Gastroesophageal sphincter (tissue), 4 donors: ENCODE measurements at places on chromosomes 4 and X. TPM values are rescaled to one million over a fixed set of nuclear protein-coding genes. Genes with fewer than 3 reads are reported as not detected.
A peak's percentile ranks its signal among the peaks of the same experiment; 100 is the strongest.

DNA sequence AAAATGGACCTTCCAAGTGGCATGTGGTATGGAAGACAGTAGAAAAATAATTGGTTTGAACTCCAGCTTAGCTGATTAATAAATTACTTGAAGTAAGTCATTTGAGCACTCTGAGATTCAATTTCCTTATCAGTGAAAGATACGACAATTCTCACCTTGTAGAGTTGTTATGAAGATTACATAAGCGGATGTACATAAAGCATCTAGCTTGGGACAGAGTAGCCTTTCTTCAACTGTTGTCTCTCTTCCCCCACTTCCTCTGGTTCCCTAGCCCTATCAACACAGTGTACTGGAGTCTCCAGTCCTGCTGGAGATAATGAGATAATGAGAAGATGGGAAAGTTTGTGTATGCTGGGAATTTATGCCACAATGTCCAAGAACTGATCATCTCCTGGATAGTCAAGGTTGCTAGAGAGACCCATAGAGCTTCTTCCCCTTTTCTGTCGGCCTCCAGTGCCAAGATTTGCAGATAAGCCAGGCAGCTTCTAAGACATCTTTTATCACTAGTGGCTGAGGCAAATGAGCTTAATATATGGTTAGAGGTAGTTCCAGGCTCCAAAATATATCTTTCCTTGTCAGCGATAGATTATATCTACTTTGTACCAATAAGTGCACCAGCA is 33.9 kb downstream of the VSIG4 start:
- no peak for ATAC-seq

- peak; percentile 34 for ATAC-seq
Observed at GRCh38 chrX:130082244-130083106, 27.8 kb downstream of the ELF4 start.

- no peak for ATAC-seq
Observed at GRCh38 chr4:10108818-10109783, 7.5 kb downstream of the WDR1 start.

DNA sequence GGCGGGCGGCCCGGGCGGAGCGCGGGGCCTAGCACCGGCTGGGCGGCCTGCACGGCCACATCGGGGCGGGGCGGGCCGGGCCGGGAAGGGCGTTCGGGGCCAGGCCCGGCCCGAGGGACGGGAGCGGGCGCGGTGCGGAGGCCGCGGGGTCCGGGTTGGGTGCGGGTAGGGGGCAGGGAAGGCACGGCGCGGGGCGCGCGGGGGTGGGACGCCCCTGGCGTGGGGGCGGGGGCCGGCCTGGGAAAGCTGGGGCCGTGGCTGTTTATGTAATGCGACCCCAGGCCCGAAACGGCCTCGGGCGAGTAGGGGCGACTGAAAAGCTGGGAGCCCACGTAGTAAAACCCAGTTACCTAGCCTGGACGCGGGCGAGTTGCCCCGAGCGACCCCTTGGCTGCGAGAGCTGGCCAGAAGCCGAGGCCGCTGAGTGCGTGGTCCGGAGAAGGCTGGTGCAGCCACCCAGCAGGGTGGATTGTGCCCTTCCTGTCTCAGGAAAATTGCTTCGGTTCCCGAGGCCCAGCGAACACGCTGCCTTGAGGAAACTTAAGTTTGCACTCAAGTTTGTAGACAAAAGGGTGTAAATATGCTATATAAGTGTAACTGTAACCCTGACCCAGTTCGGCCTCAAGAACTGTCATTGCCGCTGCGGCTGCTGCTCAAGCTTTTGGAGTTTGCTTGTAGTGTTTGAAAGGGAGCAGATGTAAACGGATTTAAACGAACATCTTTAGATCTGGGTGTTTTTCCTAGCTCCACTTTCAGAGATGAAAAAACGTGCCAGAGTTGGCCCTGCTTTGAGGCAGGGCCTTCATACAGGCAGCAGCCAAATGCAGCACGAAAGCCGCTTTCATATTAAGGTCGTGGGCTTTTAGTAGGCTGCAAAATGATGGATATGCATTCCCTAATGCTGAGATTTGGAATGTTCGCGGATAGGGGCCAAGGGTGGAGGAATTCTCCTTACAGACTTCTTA is 674 bp downstream of the SEC24B start:
- peak; percentile 75 for ATAC-seq

GRCh38 chr4:98093662-98094061 is 49.6 kb downstream of the STPG2 start:
- no peak for ATAC-seq

- ATAC-seq = no peak
Observed at GRCh38 chr4:60241866-60242265, 958.3 kb upstream of the ADGRL3 start.

- ATAC-seq = no peak
Observed at GRCh38 chr4:111847296-111848008, 297.8 kb upstream of the FAM241A start.

- ATAC-seq = no peak
Observed at GRCh38 chr4:74996996-74997395, 64.1 kb downstream of the PARM1 start.

GRCh38 chrX:27251369-27251768 is 211.8 kb downstream of the PPP4R3C start:
- no peak for ATAC-seq

- ATAC-seq = no peak
Observed at GRCh38 chr4:125517831-125518230, 203.1 kb downstream of the FAT4 start.

GRCh38 chr4:53559021-53559620 is 32.2 kb downstream of the LNX1 start:
- no peak for ATAC-seq

- no peak for ATAC-seq
Observed at GRCh38 chr4:138216272-138216867, 25.8 kb downstream of the SLC7A11 start.

- no peak for ATAC-seq
Observed at GRCh38 chr4:8164687-8165086, 6.1 kb upstream of the ABLIM2 start.

DNA sequence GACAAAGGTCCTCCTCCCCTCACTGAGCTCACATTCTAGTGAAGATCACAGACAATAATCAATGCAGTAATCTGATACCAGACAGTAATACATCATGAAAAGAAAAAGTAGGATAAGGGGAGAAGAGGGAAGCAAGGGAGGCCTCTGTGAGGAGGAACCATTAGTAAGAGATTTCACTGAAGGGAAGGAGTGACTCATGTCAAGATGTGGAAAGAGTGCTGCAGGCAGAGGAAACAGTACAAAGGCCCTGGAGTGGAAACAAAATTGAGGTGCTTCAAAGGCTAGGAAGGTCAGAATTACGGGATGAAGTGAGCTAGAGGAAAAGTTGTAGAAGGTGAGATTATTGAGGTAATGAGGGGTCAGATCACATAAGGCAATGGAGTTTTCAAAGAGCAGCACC is 38.1 kb downstream of the LAMTOR3 start:
- peak; percentile 66 for ATAC-seq

- ATAC-seq = no peak
Observed at GRCh38 chrX:115214151-115214550, 19.7 kb downstream of the LRCH2 start.

DNA sequence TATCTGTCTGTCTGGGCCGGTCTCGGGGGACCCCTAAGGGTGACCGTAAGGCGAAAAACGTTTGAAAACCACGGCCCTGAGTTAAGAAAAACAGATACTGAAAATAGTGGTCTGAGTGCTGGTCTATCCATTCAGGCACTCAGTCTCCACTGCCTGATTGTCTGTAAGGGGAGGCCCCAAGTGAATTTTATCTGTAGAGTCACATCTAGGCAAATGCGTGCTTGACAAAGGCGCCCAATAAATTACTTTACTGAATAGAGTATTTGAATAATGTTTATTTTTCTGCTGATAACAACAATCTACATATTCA is 465 bp downstream of the HNRNPH2 start:
- peak; percentile 1 for ATAC-seq

- ATAC-seq = no peak
Observed at GRCh38 chrX:151505796-151506195, 57.7 kb upstream of the PASD1 start.

DNA sequence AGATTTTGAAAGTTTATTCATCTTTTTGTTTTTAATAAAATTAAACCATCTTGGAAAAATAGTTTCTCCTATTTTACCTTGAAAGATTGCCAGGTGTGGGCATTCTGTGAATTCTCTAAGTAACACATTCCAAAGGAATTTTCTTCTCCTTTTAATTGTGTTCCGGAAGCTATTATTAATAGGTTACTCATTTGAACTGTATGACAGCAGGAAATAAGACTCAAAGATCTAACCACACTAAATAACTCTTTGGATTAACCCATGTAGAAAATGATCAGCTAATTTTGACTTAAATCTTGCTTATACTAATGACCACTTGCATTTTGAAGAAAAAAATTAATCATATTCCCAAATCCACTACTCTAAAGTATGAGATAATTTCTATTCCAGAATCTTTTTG is 17.6 kb upstream of the CCNI start:
- no peak for ATAC-seq

- ATAC-seq = peak; percentile 78
Observed at GRCh38 chr4:57424232-57424897, 314.2 kb upstream of the IGFBP7 start.

- no peak for ATAC-seq
Observed at GRCh38 chrX:150940844-150941495, 42.2 kb upstream of the HMGB3 start.

GRCh38 chrX:151516538-151517187 is 46.8 kb upstream of the PASD1 start:
- no peak for ATAC-seq

GRCh38 chrX:46812445-46812844 is 24.4 kb upstream of the RP2 start:
- no peak for ATAC-seq

GRCh38 chr4:3720466-3720865 is 45.7 kb upstream of the ADRA2C start:
- no peak for ATAC-seq

DNA sequence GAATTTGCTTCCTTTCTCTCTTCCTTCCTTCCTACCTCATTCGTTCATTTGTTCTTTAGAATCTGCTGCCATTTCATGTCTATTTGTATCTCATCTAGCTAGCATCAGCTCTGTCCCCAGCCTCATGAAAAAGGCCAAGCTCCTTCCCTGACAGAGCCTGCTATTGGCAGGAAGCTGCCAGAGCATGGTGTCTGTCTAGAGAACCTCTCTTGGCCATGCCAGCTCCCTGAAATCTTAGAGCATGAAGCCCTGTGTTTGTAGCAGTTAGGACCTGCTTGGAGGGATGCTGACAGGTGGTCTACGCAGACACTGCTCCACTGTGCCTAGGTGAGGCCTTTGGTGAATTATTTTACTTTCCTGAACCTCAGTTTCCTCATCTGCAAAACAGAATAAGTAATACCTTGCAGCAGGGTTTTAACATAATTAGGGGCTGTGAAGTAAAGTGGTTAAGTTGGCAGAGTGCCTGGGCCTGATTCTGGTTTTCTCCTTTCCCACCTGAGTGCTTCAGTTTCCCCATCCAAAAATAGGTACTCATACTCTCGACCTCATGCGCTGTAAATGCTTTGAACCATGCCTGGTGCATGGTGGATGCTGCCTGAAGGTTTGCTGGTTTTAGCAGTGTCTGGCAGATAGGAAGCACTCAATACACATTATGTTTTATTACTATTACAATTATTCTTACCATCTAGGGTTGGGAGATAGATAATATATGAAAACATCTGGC is 4.7 kb downstream of the PTTG2 start:
- ATAC-seq = no peak

DNA sequence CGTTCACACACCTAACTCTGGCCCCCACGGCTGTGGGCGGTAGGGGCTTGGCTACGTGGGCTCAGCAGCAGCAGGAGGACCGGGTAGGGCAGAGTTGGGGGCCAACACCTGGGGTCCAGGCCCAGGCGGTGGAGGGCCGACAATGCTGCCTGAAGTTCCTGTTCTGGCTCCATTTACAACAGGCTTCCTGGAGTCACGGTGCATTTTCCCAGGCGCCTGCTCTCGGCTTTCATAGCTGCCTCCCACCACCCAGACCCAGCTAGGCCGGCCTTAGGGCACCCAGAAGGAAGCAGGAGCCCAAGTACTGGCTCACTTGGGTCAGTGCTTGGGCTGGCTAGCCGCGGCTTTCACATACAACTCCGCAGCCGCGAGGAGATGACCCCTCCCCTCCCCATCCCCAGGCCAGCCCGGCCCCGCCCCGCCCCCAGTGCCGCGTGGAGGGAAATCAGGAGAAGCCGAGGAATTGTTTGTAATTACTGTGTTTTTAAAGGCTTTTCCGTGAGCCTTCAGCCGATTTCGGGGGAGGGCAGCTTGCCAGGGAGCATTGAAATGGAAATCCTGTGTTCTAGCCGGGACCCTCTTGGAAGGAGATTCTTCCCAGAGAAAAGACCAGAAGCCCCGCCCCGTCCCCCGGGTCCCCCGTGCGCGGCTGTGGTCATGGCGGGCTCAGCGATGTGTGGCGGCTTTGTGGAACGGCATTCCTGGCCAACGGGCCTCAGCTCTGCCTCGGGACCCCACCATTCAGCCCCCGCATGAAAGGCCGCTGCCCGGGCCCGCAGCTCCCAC is 28.5 kb downstream of the PJA1 start:
- peak; percentile 47 for ATAC-seq

GRCh38 chr4:67755974-67756373 is 1.8 kb upstream of the GNRHR start:
- no peak for ATAC-seq

DNA sequence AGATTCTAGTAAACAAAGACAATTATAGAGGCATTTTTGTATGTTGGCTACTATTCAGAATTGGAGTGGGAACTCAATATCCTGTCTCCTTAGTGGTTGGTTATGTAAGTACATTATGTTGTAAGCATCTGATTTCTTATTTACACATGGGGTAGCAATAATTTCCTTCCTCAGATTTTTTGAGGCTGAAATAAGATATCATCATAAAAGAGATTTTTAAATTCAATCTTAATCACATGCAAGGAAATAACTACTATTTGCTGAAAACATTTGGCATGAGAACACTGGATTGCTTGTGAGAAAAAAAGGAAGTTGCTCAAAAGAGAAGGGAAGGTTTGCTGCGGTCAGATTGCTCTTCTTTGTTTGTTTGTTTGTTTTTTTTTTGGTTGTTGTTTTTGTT is 437.7 kb upstream of the HS3ST1 start:
- no peak for ATAC-seq

DNA sequence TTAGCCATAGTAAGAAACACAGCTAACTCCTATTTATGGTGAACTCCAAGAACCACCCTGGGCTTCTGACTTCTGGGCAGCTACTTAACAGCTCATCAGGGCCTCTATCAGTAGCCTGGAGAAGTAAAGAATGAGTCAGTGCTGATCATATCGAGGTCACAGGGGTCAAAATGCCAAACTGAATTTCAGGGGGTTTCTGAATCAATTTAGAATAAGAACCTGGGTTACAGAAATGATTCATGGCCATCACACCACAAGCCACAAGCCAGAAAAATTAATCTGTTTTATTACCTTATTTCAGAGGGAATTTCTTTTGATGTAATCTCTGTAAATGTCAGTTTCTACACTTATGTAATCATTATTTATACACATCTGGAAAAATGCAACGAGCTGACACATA is 64.4 kb downstream of the CHST7 start:
- ATAC-seq = no peak

CFAP99 gene
- not detected for total RNA-seq

FOXR2 gene
- total RNA-seq = 0.27 TPM

PASD1 gene
- not detected for total RNA-seq

FMR1NB gene
- total RNA-seq = not detected

FAM241A gene
- total RNA-seq = 8.1 TPM

ADGRL3 gene
- 6.1 TPM for total RNA-seq

DDIT4L gene
- 0.77 TPM for total RNA-seq

ENOX2 gene
- 16.5 TPM for total RNA-seq

BEX5 gene
- total RNA-seq = 4.9 TPM

SCARB2 gene
- 121 TPM for total RNA-seq

CCKAR gene
- 0.54 TPM for total RNA-seq

CBR4 gene
- total RNA-seq = 13.6 TPM

SMR3B gene
- total RNA-seq = not detected

ITGB1BP2 gene
- 24.4 TPM for total RNA-seq

CT45A3 gene
- total RNA-seq = not detected

SLC6A14 gene
- not detected for total RNA-seq
